ENCODE measurements at places on chromosomes 7 and 10.

GRCh38 chr10:96334616-96335526 is 23.9 kb downstream of the OPALIN start:
- DNase-seq, result no peak

- DNase-seq, result no peak
These were observed 86.7 kb upstream of the GNAI1 start for GRCh38 chr7:80047856-80048459.

DNA sequence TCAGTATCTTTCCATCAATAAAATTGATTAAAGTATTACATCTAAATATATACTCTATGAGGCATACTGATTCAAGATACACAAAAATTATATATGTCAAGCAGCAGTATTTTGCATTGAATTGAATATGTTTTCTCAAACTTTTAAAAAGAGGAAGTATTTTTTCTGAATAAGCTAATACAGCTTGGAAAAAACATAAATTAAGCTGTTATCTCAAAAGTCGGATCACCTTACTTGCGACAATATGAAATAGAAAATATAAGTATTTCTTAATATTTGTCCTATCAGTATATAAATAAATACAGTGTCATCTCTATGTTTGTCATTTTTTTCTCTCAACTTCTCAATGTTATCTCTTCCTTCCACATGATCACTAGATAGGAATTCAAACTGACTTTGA is 139.3 kb downstream of the MBL2 start:
- DNase-seq, result no peak

DNA sequence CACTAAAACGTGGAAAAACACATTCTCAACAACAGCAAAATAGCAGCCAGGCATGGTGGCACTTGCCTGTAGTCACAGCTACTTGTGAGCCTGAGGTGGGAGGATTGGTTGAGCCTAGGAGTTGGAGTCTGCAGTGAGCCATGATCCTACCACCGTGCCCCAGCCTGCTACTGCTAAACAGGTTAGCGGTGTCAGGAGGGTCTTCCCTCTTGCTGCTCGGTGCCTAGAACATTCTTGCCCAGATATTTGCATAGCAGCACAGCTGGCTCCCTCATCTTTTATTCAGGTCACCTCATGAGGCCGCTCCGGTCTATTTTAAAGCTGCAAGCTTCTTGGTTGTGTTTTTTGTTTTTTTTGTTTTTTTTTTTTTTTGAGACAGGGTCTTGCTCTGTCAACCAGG is 2.9 kb upstream of the RABGEF1 start:
- no peak for DNase-seq

GRCh38 chr10:124296121-124296812 is 122.5 kb downstream of the OAT start:
- DNase-seq, result no peak

DNA sequence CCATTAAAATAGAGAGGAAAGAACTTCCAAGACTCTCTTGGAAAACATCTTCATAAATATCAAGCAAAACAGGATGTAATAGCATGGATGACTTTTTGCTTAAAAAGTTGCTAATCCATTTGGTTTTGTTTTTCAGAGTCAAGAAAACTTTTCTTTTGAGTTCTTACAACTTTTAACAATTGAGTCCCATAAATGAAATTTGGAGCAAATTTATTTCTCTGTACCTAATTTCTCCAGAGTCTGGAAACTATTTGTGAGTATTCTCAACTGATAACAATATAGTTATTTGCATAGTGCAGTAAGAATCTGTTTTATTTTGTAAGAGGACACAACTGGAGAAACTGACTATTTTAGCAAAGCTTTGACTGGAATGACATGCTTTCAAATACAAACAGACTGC is 606.3 kb upstream of the IGFBP3 start:
- DNase-seq, result no peak

DNA sequence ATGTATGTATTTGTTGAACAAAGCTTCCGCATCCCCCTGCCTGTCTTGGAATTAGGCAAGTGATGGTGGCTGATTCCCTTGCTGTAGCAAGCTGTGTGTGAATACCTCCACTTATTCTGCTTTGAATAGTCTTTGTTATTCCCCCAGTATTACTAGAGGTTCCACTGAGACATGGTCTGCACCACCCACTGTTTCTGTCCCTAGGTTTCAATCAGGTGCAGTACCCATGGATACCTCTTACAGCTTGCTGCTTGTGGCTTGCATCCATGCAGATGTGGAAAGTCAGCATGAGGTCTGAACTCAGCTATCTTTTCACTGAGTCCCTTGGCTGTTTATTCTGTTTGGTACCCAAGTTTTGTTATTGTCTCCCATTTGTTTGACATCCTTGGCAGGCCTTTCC is 447.4 kb downstream of the GRM8 start:
- no peak for DNase-seq

DNA sequence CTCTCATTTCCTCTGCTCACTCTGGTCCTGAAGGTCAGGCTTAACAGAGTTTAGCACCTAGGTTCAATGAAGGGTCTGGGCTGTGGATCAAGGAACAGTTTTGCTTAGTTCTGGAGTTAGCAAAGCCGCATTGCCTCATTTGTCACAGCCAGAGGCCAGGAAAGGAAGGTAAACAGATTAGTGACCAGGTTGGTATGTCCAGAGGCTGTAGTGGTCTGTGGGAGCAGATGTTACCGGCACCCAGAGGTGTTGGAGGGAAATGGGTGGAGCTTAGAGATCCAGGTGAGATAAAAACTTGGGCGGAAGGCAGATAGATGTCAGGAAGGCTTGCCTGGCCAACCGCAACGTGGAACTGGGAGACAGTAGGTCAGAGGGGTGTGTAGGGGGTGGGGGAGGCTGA is 36.6 kb upstream of the ZMIZ2 start:
- no peak for DNase-seq

- no peak for DNase-seq
These were observed 9.8 kb downstream of the SAP25 start for GRCh38 chr7:100563809-100564400.

GRCh38 chr10:51005551-51005950 is 68.7 kb upstream of the PRKG1 start:
- no peak for DNase-seq

DNA sequence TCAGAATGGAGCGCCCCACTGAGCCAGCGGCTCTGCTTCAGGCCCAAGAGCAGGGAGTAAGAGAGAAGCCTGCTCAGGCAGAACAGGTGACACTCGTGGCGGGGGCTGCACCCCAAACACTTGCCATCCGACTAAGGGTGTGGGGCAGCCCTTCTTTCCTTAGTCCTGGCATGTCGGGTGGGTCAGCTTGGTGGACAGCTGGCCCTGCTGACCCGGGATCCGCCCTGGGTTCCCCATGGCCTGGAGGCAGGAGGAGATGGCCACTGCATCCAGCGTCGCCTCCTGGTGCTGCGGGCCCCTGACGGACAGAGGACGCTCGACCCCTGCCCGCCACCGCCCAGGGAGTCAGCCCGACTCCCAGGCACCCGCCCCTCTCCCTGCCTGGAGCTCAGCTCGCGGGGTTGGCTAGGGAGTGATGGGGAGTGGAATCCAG is 1.2 kb upstream of the PAOX start:
- no peak for DNase-seq

DNA sequence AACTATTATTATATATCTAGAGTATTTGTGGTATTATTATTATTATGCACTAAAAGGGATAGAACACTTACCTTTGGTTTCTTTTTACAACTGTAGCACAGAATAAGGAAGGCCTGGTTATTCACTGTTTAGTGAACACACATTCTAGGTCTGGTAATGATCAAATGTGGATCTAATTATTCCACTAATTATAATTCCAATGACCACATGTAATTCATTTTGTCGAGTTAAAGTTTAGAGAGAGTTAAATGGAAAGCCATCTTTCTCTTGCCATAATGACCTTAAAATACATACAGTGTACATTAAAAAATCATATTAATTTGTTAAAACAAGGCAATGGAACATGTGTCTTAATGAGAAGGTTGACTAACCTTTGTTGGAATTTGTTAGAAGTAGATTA is 147.8 kb downstream of the SEM1 start:
- DNase-seq, result no peak

GRCh38 chr10:6491841-6492609 is 88.1 kb downstream of the PRKCQ start:
- peak; percentile 80 for DNase-seq

GRCh38 chr10:27794157-27794556 is 48.5 kb upstream of the MKX start:
- no peak for DNase-seq

- no peak for DNase-seq
These were observed 3.7 kb upstream of the PMPCB start for GRCh38 chr7:103293526-103293925.

- no peak for DNase-seq
These were observed 55.9 kb downstream of the CREB3L2 start for GRCh38 chr7:137946011-137946410.

- no peak for DNase-seq
These were observed 11.5 kb upstream of the MALSU1 start for GRCh38 chr7:23287612-23288011.

DNA sequence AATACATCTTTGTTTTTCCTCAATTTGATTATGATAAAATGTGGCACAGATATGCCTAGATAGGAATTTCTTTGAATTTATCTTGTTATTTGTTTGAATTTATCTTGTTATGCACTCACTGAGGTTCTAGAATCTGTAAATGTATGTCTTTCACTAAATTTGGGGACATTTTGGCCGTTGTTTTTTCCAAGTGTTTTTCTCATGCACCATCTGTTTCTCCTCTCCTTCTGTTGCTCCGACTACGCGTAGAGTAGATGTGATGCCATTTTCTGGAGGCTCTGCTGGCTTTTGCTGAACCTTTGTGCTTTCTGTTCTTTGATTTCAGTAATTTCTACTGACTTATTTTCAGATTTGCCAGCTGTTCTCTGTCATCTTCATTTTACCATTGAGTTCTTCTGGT is 101.9 kb downstream of the INPP5A start:
- DNase-seq, result no peak

GRCh38 chr10:94902570-94902969 is 35.9 kb upstream of the CYP2C9 start:
- no peak for DNase-seq

- no peak for DNase-seq
These were observed 103.9 kb upstream of the RET start for GRCh38 chr10:42972946-42973345.

DNA sequence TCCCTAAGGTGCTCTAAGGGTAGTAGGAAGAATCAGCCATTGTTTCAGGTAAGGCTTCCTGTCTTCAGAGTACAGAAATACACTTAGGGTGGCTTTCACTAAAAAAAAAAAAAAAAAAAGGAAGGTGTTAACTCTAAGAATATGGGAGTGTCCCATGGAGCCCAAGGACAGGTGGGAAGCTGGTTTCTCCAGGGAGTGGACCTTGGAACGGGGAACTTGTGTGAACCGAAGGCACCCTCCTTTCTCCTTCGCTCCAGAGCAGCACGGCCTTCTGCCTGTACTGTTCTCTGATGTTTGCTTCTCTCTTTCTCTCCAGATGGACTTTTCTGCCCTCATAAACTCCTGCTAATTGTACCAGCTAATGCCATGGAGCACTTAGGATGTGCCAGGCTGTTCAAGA is 6.2 kb downstream of the OPALIN start:
- no peak for DNase-seq

GRCh38 chr7:151229249-151229648 is 2.2 kb upstream of the ABCF2 start:
- no peak for DNase-seq

GRCh38 chr10:3606309-3606708 is 178.7 kb downstream of the KLF6 start:
- DNase-seq, result no peak

DNA sequence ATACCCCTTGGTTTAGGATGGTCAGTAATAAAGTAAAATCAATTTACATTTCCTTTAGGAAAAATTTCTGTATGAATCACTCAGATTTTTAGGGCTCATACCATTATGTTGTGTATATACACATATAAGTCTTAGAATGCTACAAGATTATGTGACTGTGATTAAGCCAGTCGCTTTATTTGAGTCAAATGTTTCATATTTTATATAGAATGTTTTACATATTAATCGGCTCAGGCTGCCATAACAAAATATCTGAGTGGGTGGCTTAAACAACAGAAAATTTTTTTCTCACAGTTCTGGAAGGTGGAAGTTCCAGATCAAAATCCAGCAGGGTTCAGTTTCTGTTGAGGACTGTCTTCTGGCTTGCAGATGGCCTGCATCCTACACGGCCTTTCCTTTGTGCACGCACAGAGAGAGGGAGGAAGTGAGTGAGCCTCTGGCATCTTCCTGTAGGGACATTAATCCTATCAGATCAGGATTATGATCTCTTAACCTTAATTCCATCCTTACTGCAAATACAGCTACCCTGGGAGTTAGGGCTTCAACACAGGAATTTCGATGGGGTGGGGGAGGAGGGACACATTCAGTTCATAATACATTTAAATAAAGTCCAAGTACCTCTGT is 198.0 kb downstream of the PHF14 start:
- no peak for DNase-seq

GRCh38 chr10:50271564-50272250 is 20.4 kb upstream of the ASAH2 start:
- DNase-seq, result no peak

DNA sequence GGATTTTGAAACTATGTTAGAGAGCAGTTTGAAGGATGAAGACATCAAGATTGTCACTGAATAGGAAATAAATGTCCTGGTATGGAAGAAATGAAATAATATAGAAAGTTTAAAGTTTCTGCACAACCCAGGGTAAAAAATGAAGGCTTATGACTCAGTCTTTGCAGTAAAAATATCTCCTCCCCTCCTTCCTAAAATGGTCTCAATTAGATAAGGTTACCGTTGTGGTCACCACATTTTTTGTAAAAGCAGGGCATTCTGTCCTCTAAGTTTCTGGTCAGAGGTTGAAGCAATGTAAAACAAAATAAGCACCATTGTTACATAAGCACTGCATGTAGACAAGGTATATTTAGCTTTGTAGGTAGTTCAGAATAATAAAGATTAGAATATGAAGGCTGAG is 403.5 kb downstream of the SUGCT start:
- DNase-seq, result no peak

DNA sequence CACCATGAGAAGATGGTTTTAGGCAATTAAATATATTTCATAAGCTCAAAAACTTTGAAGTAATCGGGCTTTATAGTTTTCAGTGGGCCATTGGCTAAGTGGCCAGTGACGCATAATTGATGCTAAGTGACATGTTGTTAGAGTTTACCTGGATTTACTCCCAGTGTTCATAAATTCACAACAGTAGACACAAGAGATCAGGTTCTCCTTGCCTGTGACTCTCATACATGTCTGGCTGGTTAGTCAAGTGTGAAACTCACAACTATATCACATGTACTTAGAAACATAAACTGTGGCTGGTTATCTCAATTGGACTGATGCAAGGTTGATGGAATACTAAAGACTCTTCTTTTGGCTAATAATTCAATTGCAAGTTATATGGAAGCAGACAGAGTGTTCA is 26.2 kb downstream of the ASB15 start:
- DNase-seq, result no peak

GRCh38 chr10:109824206-109824605 is 99.1 kb downstream of the XPNPEP1 start:
- DNase-seq, result no peak

- DNase-seq, result no peak
These were observed 174.6 kb downstream of the CCDC3 start for GRCh38 chr10:12826800-12827372.
